Activated T-helper 2 cell treated with anti-CD3 and anti-CD28 coated beads, Interferon-gamma antibody, Interleukin-2, Interleukin-4, amounts not matched to agents 10 μg/mL and 5 μg/mL and 100 μg/mL, durations not matched to agents 14 hours and 24 hours and 36 hours (primary cell): ENCODE measurements at places on chromosomes 16 and 17. TPM values are rescaled to one million over a fixed set of nuclear protein-coding genes. Genes with fewer than 3 reads are reported as not detected.

GALR2 gene
- total RNA-seq, result 10.7 and 14.5 TPM in 2 replicates

ALDH3A1 gene
- not detected in 2 replicates for total RNA-seq

C16orf74 gene
- total RNA-seq, result not detected in 2 replicates

TNFSF12 gene
- 31.8 and 36.0 TPM in 2 replicates for total RNA-seq

GPR142 gene
- not detected in 2 replicates for total RNA-seq

FOXO3B gene
- total RNA-seq, result 5.7 and 6.3 TPM in 2 replicates
